ENCODE measurements at places on chromosomes 3 and 15.

DNA sequence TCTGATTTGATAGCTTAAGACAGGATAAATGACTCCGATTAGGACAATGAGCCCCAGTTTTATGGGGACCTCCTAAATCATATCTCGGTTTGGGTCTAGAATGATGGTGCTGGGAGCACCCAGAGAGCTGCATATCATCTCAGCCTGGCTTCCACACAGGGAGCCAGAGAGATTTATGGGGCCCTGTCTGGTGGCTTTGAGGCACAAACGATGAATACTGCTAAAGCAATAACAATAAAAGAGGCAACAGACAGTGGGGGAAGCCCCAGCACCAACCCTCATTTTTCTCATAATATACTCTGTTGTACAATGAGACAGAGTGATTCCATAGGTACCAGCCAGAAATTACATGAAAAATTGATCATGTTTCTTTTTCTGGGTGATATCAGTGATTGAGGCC is 889.0 kb upstream of the CFAP20DC start:
- DNase-seq, result no peak

GRCh38 chr3:178618197-178618596 is 82.0 kb downstream of the KCNMB2 start:
- DNase-seq, result no peak

DNA sequence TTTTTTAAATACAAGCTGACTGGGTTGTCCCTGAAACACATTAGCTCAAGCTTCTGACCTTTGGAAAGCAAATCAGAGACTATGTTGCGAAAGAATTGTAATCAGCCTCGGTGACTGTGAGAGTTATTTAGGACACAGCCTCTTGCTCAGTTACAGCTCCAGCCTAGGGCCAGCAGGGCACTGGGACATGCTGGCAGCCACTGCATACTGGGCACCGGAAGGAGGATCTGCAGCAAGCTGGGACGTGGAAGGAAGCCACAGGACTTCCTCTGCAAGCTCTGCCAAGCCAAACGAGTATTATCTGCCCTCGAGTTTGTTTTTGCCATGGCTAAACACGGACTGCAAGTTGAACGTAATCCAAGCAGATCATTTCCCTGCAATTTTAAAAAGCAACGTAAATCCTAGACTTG is 24.4 kb upstream of the COPG1 start:
- DNase-seq, result peak; percentile 42

GRCh38 chr3:132145833-132146232 is 111.0 kb upstream of the CPNE4 start:
- DNase-seq, result no peak

GRCh38 chr3:50242381-50242770 is 6.4 kb downstream of the GNAI2 start:
- DNase-seq, result peak; percentile 38

DNA sequence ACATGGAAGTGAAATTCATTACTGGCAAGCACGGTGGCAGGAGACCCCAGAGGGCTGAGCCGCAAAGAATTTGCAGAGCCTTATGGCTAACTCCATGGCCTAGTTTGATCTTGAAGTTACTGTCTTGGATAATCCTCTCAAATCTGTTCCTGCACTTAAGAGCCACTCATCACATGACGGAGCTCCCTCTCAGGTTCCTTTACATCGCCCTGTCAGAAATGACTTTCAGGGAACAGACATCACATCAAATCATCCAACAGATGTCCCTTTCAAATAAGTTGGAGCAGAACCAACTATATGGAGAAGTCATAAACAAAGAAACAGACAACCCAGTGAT is 328.8 kb upstream of the THBS1 start:
- no peak for DNase-seq

DNA sequence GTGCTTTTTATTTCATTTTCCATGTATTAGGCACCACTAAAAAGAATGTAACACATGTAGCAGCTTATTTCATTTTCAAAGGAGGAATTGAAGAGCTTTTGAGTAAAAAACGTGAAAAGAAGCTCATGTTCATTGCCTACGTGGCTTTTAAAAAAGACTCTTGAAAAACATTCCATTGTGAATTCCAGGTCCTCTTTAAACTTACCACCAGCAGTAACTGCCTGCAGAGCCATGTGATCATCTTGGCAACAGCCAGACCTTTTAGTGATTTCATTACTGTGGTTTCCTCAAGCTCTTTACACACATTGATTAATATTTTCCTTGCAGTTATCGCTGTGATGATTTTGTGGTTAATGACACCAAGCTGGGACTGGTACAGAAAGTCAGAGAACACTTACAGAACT is 43.8 kb upstream of the FBXL22 start:
- no peak for DNase-seq

GRCh38 chr3:32334675-32335074 is 57.0 kb upstream of the CMTM7 start:
- DNase-seq, result peak; percentile 65
